ENCODE measurements at places on chromosomes 3 and 15.
A peak's percentile ranks its signal among the peaks of the same experiment; 100 is the strongest.

DNA sequence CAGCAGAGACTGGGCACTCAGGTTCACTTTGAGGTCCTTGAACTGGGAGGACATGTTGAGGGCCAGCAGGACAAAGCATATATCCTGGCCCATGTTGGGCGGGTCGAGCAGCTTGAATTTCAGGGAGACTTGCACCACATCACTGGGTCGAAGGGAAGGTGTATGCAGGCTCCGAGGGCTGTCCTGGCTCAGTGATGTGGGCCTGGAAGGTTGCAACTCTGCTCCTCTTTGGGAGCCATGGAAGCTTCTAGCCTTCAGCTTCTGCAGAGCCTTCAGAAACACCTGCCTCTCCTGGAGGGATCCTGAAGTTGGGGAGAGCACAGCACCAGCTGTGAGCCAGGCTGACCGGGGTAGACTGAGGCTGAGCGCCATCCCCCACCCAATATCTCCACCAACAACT, 14.7 kb upstream of the EPB42 start:
- no peak for DNase-seq

- DNase-seq: no peak
Measured at GRCh38 chr15:46034755-46035154, 399.9 kb downstream of the SQOR start.

DNA sequence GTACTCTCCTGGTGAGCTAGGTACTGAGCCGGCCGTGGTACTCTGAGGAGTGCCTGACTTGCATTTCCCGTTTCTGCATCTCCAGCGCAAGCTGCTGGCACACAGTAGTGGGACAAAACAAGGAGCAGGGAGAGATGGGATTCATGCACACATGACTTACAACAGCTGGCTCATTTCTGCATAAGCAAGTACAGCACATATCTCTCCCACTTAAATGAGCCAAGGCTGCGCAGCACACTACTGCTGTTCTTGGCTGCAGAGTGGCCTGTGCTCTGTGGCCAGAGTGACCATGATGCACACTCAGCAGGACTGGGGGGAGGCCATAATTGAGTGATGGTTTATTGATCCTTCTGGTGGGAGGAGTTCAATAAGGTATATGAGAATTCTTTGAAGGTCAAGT, 59.2 kb upstream of the ABHD17C start:
- no peak for DNase-seq

DNA sequence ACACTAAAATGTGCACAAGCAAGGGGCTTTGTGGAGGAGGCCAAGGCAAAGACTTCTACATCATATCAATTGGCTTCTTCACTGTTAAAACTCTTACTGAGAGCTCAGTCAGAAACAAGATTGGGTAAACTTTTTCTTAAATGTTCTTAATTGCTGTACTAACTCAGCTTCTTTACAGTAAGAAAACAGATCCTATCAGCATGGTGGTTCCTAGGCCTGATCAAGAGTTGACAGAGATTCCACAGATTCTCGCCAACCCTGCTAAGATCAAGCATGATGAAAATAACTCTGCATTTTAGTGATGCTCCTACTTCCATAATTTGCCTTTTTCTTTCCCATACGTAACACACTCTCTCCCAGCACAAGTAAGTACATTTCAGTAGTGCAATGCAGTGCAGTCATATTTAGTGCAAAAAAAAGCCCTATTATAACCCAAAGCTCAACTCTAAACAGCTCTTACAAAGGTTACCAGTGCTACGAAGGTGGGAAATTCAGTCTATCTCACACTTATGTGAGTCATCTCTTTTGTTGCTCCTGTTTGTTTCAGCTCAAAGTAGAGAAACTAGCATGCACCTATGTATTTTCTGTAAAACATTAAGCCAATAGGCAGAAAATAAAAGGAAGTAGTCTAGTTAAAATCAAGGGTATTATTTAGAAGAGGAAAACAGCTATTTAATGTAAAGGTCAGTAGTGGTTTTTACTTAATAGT, 29.9 kb downstream of the TIGIT start:
- DNase-seq: no peak

GRCh38 chr3:197117114-197117513, 87.5 kb upstream of the MELTF start:
- DNase-seq: no peak

DNA sequence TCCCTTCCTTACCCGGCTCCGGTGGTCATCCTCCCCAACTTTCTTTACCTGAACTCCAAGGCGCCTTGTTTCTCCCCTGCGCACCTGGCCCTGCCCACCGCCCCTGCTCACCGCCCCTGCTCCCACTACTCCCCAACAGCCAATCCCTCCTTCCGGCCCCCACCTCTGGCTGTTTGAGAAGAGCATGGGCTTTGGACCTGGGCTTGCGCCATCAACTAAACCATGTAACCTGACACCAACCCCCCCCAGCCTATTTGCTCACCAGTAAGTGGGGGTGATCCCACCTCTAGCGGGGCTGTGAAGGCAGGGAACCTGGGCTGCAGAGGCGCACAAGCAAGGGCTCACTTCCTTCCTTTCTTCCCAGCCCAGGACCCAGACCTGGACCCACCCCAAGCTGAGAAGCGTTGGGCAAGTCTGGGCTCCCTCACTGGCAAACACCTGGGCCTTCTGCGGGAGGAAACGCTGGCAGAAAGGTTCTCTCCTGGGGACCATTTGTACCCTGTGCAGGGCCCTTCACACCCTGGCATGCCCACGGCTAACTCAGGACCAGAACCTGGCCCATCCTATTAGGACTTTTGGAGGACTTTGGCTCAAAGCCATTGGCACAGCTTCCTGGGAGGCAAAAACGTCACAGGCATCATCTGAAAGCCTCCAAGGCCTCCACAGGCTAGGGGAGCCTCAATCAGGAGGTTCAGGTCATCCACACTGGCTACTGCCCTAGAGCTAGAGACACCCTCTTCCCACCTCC, at the start of gene PLXNB1:
TSS of gene PLXNB1 (minus strand) at position 127 of the 748 bp plus-strand sequence. CDS start 5,475 bp downstream, outside the sequence.
- peak; percentile 9 for DNase-seq

DNA sequence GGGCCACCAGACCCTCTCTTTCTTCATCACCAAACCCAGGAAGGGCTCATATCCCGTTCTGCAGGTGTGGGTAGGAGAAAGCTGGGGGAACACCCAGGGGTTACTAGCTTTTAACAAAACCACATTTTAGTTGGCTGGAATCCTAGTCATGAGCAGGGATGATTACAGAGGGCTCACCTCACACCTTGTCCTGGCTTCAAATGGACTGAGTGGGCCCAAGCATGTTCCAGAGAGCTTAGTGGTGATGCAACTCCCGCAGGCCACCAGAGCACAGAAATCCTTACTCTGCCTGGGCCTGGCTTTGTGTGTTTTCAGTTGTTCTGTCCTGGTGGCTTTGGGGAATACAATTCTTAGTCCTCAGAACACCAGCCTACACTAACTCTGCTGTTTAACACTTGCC, 56.8 kb upstream of the RYK start:
- DNase-seq: no peak

DNA sequence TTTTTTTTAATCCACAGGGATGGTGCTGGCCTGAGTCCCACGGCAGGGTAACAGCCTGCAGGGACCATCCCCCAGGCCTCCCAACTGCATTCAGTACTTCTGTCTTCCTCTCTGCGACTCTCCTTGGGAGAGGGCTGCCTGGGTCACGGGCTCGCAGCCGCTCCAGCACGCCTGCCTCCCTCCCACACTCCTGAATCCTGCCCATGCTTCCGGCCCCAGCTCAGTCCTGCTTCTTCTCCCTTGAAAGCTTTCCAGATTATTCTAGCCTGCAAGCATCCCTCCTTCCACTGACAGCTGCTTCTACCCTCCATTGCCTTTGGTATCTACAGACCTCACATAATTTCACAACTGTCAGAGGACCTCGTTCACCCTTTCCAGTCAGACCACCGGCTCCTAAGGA, 32.4 kb downstream of the MEGF11 start:
- no peak for DNase-seq

DNA sequence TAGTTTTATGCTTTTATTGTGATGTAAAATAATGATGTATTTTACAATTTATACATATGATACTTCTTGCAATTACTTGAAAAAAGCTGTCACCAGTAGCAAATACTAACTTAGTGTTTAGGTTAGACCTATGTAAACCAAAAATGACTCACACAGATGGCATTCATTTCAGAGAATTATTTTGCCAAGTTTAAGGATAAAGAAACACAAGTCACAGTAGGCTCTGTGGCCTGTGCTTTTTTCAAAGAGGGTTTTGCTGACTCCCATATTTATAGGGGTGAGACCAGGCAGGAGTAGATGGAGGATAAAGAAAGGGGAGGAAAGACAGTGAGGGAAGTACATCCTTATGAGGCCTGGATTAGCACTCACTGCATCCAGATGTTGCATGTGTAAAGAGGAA, 356.6 kb upstream of the NPAP1 start:
- DNase-seq: no peak

DNA sequence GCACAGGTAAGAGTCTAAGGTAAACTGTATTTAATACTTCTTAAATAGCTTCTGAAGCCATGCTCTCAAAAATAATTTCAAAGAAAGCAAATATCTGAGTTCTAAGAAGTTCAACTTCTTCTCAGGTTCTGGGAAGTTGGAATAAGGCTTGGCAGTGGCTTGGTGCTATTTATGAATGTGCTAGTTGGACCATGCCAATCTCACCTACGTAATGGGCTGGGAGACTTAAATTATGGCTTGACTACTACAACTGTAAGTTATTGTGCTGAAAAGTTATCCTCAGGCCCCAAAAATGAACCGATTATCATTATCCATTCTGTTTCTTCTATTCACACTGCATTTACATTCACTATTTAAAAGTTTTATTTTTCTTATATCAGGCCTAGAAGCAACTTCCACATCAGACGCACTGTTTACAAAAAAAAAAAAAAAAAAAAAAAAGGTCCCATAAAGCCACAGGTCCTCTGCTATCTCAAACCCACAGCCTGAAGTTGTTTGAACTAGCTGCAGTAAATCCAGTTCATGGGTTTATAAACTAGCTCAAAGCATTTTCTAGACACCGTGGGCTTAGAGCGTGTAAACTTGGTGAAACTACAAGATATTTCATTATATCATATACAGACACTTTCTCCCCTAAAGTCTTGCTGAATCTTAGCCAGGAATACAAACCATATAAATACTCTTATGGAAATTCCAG, 3.4 kb downstream of the LRIG1 start:
- no peak for DNase-seq

DNA sequence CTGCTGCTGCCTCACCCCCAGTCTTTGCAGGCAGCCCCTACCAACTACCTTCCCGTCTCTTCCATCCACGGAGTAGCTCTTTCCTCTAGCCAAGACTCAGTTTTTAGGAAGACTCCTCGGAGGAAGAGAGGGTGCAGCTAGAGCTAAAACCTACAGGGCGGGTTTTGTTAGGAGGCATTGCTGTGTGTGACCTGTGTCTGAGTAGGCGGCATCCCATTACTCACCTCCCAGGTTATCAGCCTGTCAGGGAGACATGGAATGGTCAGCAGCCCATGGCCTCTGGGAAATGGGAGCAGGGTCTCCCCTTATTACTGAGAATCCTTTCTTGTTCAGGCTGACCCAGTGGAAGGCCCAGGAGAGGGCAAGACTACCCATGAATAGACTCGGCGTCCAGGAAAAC, 43.8 kb upstream of the FGD5 start:
- DNase-seq: no peak

DNA sequence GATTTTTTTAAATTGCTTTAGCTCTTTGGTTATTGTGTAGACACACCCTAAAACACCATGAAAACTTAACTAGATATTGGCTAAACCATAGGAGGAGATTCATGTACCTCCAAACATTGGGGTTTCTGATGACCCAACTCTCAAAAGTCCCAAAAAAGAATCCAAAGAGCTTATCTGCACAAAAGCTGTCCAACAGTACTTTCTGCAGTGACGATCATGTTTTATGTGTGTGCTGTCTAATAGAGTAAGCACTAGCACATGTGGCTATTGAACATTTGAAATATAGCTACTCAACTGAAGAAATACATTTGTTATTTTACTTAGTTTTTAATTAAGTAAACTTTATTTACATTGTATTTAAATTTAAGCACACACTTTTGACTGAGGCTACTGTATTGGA, 818.2 kb upstream of the LMCD1 start:
- DNase-seq: no peak
